ENCODE measurements at places on chromosomes 16 and 17. TPM values are rescaled to one million over a fixed set of nuclear protein-coding genes. Genes with fewer than 3 reads are reported as not detected.

GRCh38 chr17:74798239-74798707 is 22.1 kb upstream of the NAT9 start:
- no peak for DNase-seq

DNA sequence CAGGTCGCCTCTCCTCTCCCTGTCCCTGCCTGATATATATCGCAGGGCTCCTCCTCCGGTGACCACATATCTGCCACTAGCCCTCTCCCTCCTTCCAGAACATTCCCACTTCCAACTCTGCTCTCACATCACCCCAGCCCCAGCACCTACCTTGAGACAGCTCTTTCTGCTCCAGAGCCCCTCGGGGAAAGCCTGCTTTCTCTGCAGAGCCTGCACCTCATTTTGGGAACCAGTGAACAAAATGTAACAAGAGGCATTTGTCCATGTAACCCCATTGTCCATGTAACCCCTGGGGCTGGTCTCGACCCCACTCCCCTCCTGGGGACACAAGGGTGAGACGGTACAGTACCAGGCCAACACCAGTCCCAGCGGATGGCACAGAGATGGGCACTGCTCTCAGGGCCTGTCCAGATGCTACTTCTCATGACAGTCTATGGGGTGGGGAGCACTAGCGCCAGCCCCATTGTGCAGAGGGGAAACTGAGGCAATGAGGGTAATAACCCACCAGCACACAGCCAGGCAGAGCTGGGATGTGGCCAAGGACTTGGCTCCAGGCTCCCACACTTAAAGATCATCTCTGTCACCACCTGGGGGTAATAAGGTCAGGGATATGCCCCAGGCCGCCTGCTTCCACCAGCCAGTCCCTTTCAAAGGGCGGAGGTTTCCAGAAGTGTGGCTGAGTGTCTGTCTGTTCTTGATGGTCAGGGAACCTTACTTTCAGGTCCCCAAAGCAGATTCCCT is 42.9 kb downstream of the TBC1D16 start:
- DNase-seq, result no peak

- peak; percentile 38 for DNase-seq
These were observed 7.3 kb downstream of the RGS11 start for GRCh38 chr16:268141-269053.

DNA sequence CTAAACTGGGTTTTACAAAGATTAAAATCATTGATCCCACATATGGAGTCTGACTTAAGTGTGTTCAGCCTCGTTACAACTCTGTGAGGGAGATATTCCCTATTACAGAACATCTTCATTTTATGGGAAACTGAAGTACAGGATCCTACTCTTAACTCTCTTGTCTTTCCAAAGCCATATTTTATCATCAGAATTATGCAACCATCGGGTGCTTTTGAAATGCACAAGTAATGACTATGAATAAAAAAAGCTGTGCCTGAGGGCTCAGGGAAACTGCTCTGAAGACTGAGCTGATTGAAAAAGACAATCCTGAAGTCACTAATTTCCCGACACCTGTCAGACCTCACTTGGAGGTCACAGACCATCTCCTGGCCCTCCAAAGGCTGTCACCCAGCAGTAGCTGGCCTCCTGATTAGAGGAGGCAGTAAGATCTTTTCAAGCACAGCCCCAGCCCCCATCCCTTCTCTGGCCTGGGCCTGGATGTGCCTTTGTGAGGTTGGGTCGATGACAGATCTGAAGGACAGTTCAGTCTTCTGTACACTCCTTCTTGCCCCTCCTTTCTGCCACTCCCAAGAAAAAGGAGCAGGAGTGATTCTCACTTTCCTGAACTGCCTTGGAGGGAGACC is 5.6 kb downstream of the AKAP1 start:
- DNase-seq, result no peak

ZFPM1 gene
- total RNA-seq, result 0.92 TPM

DNA sequence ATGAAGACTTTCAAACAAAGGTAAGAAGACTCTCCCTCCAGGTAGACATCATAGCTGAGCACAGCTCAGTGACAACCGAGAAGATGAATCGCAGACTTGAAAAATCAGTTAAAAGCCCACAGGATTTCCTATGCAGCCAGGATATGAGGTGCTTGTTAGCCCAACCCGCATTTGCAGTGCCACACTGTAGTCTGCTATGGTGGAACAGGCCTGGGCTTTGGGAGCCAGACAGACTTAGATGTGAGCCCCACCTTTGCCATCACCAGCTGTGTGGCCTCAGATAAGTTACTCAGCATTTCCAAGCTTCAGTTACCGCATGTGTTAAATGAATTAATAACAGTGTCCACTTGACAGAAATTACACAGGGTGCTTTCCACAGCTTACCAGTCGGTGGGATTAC is 204.4 kb upstream of the HS3ST3A1 start:
- DNase-seq, result no peak

- DNase-seq, result no peak
These were observed 2.3 kb downstream of the SLC26A11 start for GRCh38 chr17:80222376-80223141.

LLGL2 gene
- total RNA-seq, result 6.6 TPM

GRCh38 chr16:49560004-49560830 is 186.6 kb downstream of the C16orf78 start:
- DNase-seq, result no peak

GRCh38 chr16:81745704-81746558 is 33.2 kb upstream of the PLCG2 start:
- DNase-seq, result peak; percentile 45

GRCh38 chr16:75105306-75106061 is 11.1 kb downstream of the LDHD start:
- DNase-seq, result no peak

NAA38 gene
- 148 TPM for total RNA-seq

- DNase-seq, result no peak
These were observed 18.8 kb downstream of the B9D1 start for GRCh38 chr17:19343671-19344151.

GRCh38 chr16:65889533-65889966 is 476.9 kb upstream of the CDH5 start:
- no peak for DNase-seq

CDIP1 gene
- total RNA-seq, result 7.9 TPM

- DNase-seq, result no peak
These were observed 23.4 kb upstream of the SSTR2 start for GRCh38 chr17:73141411-73141810.

DNA sequence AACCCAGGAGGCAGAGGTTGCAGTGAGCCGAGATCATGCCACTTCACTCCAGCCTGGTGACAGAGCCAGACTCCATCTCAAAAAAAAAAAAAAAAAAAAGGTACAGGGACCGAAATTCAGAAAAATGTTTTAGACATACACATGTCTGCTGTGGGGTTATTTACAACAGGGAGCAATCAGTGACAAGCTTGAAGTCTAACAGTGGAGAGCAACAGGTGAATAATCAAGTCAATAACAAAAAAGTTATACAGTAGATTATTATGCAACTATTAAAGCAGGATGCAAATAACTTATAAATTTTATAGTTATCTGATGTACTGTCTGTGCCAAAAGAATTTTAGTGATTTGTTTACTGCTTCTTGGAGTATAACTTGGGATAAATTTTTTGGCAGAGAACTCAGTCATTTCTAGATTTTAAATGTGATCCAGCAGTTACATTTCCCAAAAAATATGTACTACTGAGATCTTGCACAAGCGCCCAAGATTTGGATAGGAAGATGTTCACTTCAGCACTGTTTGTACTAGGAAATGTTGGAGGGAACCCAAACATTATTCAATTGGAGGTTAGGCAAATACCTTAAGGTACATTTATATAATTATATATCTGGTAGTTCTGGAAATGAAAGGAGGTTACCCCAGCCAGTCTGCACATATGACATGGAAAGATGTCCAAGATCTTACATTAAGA is 34.1 kb downstream of the EEF2K start:
- no peak for DNase-seq

- DNase-seq, result no peak
These were observed 44.9 kb upstream of the ERN1 start for GRCh38 chr17:64174686-64175456.

DNA sequence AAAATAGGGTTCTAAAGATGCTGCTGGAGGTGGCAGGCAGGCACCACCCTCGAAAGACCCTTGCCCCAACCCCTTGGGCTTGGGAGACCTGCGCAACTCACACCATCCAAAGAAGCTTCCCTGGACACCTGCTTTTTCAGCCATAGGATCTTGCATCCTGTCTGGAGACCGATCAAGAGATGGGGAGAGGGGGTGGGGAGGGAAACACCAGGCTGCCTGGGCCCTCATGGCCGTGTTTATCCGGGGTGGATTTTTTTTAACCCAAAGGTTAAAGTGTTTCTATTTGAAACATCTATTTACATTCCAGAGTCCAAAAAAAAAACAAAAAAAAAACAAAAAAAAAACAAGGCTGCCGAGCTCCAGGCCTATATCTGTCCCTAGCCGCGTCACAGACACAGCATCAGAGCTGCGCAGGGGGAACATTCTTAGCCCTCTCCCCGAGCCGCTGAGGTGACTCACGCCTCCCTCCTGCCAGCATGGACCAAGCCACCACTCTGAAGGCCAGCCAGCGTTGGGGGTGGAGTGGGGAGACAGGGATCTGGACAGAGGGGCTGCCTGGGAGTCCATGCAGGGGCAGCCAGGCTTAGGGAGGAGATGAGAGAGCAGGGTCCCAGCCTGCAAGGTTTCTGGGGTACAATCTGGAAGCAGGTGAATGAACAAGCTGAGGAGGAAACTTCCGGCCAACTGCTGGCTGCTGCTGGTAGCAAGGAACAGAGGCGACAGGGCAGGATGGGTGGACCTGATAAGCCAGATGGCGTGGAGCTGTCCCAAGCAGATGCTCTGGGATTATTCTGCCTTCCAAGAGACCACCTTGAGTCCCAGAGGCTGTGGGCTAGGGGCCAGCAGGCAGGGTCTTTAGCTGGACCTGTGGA is 14.8 kb downstream of the HDAC5 start:
- peak; percentile 99 for DNase-seq

DNA sequence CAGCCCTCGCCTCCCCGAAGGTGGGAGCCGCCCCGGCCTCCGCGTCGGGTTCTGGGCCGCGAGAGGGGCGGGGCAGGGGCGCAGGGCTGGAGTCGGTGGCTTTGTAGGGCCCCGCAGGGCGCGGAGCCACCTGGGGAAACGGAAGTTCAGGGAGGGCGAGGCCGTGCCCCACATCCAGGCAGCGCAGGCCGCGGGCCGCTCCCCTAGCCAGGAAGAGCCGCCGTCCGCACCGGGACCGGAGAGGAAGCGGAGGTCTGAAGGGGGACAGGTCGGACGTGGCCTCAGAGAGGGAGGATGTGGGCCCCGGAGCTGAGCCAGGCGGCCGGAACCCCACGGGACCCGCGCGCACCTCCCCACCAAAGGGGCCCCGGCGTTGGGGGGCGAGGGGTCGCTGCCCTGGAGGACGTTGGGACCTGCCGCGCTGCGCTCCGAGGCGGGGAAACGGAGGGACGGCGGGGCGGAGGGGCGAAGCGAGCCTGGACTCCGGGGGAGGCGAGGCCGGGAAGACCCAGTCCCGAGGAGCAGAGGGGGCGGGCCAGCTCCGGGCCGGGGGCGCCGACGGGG is 482 bp upstream of the SLC16A3 start:
- no peak for DNase-seq

DNA sequence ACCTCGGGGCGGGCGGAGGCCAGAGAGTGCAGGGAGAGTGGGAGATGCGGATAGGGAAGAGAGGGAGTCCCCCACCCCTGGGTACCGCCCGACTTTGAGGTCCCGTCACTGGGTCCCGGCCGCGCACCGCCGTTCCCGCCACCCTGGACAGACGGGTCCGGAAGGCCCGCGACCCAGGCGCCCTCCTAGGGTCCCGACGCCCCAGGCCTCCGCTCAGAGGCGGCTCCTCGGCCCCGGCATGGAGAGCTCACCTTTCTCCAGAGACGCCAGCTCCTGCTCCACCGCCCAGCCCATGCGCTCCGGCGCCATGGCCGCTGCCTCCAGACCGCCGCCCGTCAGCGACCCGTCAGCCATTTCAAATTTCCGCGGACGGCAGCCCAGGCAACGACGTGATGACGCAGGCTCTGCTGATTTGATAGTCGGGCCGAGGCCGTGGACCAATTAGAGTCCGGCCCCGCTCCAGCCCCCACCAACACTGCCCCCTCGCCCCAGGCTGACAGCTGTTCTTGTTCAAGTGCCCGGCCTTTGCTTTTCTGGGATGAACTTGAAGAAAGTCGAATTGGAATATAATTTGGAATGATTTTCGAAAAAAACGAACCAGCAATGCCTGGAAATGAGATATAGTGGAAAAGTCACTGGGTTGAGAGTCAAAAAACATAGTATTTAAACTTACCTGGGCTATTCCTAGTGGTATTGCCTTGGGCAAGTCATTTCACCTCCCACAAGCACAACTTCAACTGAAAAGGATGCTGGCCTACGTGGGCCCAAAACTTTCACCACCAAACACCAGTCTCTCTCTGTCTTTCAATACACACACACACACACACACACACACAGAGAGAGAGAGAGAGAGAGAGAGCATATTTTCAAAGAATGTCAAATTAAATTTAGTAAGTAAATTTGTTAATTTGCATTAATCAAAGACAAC is at the start of gene SHCBP1:
TSS of gene SHCBP1 (minus strand) at position 374 of the 928 bp plus-strand sequence. CDS start at position 354, 20 bp downstream.
- DNase-seq, result peak; percentile 80

GRCh38 chr17:74954665-74955421 is 17.7 kb downstream of the HID1 start:
- DNase-seq, result no peak

TNFRSF13B gene
- total RNA-seq, result not detected

DNA sequence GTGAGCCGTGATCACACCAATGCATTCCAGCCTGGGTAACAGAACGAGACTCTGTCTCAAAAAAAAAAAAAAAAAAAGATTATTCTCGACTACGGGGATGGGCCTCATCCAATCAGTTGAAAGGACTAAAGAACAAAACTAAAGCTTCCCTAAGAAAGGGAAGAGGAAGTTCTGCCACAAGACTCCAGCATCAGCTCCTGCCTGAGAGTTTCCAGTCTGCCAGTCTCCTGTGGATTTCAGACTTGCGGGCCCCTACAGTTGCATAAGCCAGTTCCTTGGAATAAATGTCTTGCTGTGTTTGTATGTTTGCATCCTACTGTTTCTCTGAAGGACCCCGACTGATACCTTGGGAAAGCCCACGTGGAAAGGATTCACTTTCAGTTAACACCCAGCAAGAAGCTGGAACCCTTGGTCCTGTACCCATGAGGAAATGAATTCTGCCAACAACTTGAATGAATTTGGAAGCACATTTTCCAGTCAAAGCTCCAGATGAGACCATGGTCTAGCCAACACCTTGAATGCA is 26.3 kb upstream of the FZD2 start:
- no peak for DNase-seq

PERCC1 gene
- total RNA-seq, result not detected
